NCI-H2081 treated with DMSO at 0.1 percent for 48 hours (cell line): ENCODE measurements at places on chromosomes 5 and 9.

DNA sequence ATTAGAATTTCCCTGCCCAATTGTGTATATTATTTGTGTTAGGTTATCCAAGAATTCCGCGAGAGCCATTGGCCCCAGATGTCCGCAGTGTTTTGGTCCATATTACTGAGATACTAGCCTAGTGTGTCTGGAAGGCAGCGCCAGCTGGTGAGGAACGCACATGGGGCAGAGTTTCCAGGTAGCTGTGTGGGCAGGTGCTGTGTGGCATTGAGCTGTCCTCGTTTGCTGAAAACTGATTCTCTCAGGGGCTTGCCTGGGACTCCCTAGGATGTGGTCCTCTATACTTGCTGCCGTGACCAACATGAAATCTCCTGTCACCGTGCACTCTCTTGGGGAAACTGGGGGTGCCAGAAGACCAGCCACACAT is 288.7 kb downstream of the FANCC start:
- DNase-seq, result no peak

DNA sequence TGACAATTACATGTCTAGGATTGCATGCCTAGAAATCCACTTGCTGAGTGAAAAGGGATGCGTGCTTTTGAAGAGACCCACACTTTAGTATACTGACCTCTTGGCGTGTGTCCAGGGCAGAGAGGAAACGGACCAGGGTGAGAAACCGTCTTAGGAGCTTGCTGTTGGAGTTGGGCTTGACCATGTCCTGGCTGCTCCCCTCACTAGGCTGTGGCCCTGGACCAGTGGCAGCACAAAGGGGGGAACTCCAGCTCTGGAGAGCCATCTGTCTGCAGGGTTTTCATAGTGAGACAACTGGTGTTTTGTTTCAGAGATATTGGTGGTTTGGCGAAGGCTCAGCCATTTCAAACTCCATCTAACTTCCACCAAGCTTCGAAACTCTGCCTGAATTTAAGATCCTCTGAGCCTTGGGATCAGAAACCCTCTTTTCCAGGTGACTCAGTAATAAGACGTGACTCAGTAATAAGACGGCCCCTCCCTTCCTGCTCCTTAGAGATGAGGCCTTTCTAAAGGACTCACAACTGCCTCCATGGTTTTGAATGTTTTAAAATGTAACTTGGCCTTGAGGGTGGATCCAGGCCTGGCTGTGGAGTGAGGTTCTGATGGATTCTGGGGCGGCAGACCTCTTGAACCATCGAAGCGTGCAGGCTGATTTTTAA is 165.8 kb downstream of the MELK start:
- no peak for DNase-seq

DNA sequence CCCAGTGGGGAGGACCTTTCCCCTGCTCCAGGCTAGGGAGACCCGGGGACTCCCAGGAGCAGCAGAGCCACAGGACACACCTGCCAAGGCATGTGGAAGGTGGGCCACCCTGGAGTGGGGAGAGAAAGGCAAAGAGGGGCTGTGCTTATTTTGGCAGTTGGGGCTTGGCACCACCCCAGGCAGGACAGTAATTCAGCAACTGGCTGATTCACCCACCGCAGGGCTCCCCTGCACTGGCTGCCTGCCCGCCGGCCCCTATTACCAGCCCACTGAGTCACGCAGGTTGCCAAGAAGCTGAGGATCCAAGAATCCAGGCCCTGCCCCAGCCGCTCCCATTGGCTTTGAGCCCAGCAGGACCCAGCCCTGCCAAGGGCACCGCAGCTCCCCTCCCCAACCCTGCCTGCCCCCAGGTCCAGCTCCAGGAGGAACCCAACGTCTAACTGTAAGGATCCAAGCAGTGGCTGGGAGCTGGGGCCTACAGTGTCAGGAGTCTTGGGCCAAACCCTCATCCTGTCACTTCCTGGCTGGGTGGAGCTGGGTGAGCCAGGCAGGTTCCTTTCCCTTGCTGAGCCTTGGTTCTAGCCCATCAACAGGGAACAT is 14.2 kb upstream of the RALGDS start:
- DNase-seq, result no peak

GRCh38 chr9:110241858-110242321 is 14.4 kb downstream of the TXN start:
- no peak for DNase-seq

DNA sequence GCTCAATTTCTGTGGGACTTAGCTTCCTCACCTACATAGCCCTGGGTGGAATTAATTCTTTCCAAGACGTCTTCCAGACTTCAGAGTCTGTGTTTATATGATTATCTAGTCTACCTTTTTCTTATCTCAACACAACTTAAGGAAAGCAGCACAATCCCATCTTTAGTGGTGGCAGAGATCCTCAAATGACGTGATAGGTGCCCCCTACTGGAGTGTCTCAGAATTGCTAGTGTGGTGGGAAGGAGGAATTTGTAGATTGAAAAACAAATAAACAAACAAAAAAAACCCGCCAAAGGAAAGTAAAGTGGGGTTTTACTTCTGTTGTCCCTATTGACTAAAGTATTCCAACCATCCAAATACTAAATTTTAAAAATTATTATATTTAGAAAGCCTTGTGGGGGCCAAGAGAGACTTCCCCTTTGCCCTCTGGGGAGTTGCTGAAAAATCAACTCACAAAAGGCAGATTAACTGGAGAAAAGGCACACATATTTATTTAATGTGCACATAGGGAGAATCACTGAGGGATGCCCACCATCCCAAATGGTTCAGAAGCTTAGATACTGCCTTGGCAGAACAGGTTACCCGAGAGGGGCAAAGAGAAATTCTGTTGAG is 283.3 kb downstream of the TMEM167A start:
- no peak for DNase-seq

GRCh38 chr9:4555236-4555635 is 65.0 kb downstream of the SLC1A1 start:
- DNase-seq, result no peak

GRCh38 chr9:133783331-133783731 is 45.2 kb upstream of the SARDH start:
- DNase-seq, result no peak
